ENCODE measurements at places on chromosomes 11 and 22.

DNA sequence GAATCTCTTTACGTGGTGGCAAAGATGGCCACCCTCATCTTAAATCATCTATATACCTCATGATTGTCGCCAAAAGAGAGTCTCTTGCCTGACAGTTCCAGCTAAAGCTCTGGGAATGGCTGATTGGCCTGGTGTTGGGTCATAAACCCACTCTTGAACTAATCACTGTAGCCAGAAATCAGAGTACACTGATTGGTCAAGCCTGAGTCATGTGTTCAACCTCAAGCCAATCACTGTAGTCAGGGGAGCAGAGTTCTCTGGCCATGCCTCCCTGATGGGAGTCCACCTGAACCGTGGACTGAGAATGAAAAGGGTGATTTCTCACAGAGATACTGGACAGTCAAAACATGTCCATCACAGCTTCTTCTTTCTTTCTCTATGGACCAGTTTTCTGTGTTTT is 45.8 kb downstream of the RCN1 start:
- DNase-seq: no peak

DNA sequence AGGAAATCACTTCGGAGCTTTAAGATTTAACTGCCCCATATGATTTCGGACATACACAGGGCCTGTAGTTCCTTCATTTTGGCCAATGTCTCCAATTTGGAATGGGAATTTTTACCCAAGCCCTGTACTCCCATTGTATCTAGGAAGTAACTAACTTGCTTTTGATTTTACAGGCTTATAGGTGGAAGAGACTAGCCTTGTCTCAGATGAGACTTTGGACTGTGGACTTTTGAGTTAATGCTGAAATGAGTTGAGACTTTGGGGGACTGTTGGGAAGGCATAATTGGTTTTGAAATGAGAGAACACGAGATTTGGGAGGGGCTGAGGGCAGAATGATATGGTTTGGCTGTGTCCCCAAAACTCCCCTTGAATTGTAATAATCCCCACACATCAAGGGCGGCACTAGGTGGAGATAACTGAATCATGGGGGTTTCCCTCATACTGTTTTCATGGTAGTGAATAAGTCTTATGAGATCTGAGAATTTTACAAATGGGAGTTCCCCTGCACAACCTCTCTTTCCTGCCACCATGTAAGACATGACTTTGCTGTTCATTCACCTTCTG is 130.5 kb downstream of the LARGE1 start:
- no peak for DNase-seq

DNA sequence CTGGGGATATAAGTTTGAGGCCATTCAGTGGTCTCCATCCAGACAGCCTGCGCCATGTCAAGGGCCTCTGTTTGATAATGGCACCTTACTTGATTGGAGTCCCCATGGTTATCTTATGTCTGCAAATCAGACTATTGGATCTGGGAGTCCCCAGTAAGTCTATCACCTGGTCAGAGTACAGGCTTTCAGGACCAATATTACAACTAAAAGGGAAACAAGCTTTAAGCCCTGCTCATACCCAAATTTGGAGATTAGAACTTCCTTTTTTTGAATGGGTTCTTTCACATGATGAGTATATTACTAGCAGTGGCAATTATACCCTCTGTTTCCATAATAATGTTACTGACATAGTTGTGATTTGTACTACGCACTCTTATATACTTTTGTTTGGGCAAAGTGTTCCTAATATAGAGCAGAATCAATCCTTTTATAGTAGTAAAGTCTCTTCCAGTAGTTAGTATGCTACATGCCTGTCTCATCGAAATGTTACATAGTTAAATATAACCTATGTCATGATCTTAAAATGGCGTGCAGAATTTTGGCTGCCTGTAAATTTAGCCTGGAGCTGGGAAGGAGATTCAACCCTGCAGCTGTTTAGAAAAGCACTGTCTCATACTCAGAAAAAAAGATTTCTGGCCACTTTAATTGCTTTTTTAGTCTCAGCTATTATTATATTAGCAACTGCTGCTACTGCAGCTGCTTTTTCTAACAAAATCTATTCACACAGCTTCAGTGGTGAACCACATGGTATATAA is 4.9 kb downstream of the MS4A15 start:
- DNase-seq: no peak

DNA sequence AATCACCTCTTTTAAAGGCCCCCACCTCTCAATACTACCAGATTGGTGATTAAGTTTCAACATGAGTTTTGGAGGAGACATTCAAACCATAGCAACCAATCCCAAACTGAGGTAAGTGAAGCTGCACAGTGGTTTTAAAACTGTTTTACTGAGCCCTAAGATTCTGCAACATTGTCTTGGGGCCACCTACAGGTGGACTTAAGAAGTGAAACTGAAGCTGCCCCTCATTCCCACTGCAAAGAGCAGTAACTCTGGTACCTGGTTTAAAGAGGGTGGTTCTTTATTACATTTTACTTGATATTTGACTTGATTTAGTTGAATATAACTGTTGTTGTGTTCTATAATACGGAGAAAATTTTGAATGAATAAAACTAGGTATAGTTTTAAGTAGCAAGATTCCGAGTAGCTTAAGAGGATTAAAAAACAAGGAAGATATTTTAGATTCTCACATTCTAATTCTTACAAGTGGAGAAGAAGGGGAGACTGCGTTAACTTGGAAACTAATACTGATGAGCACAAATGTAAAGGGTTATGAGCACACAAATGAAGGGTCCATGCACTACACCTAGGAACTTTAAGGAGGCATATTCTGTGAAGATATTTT is 26.7 kb downstream of the SYT9 start:
- no peak for DNase-seq
